Stimulated activated CD4-positive, alpha-beta T cell treated with anti-CD3 and anti-CD28 coated beads, Interleukin-15, amount 100 ng/mL, for 1 hour (primary cell): ENCODE measurements at places on chromosomes 13 and 19.
A peak's percentile ranks its signal among the peaks of the same experiment; 100 is the strongest.

DNA sequence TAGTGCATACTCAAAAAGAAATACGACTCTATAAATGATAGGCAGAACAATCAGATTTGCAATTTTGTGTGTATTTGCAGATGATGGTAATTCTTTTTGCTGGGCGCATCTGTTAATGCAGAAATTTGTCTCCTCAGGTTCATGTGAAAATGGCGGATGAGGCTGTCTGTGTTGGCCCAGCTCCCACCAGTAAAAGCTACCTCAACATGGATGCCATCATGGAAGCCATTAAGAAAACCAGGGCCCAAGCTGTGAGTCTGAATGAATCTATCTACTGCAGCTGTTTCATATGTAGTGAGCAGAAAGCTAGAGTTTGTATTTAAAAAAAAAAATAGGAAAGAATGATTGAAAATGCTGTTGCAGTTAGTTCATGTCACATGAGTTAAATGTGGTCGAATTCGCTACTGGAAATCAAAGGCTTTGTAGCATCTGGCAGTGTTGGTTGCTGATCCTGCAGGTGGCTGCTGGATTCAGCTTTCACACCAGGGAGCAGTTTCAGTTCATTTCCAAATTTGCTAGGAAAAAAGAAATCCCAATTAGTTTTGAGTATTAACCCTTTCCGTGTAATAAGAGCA is 66.0 kb downstream of the PCCA start:
- no peak for DNase-seq

DNA sequence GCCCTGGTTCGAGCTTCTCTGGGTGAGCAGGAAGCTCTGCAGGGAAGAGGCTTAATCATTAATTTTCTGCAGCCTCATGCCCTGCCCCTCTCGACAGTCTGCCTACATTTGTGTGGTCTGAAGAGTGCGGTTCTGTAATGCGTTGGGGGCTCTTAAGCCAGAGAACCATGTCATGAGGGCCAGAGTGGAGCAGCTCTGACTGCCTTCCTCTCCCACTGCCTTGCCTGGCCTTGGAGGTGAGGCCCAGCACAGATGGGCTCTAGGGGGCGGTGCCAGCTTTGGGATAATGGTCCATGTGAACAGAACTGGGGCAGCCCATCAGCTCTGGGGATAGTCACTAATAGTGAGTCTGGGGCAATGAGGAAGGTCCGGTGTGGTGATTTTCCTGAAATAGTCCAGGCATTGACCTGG is 5.7 kb downstream of the FGF9 start:
- no peak for DNase-seq

- no peak for DNase-seq
Observed at GRCh38 chr13:78719367-78719766, 60.4 kb upstream of the OBI1 start.

GRCh38 chr19:6413721-6414643 is 10.6 kb downstream of the KHSRP start:
- DNase-seq = no peak

DNA sequence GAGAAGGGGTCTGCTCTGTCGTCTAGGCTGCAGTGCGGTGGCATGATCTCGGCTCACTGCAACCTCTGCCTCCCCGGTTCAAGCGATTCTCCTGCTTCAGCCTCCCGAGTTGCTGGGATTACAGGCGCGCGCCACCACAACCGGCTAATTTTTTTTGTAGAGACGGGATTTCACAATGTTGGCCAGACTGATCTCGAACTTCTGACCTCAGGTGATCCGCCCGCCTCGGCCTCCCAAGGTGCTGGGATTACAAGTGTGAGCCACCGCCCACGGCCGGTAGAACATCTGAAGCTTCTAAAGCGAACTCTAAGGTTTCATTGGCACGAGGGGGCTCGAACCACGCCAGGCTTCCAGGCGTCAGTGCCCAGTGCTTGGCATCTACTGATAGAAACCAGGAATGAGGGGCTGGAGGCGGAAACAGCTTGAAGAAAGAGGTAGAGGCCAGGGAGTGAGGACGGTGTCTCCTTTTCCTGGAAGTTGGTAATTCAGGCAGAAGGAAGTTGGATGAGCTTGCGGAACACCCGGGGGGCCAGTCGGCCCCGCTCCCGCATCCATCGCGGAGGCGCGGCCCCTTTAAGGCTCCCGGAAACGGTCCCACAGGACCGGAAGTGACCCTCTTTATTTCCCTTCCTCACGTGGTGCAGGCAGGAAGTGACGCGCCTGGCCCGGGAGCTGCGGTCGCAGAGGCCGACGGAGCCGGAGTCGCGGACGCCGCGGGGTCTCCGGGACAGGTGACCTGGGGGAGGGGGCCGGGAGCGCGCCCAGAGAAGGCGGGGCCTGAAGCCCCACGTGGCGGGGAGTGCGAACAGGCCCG is at the start of gene CCDC9:
CCDC9 (plus strand) TSS at position 647 of the 814 bp plus-strand sequence. CDS start 1,876 bp downstream, outside the sequence.
- peak; percentile 78 for DNase-seq

DNA sequence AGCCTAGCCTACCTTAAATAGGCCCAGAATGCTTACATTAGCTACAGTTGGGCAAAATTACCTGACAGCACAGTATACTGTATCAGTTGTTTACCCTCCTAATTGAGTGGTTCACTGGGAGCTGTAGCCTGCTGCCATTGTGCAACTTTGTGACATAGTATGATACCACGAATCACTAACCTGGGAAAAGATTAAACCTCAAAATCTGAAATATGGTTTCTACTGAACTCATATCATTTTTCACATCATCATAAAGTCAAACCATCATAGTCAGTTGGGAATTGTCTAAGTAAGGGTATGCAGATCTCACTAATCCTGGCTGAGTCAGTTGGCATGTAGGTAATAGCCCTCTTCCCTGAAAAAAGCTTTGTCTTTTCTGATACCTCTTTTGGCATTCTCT is 9.2 kb downstream of the PAN3 start:
- no peak for DNase-seq

- no peak for DNase-seq
Observed at GRCh38 chr19:50718255-50719118, 1.1 kb downstream of the SHANK1 start.

GRCh38 chr13:20446900-20447299 is 78.8 kb downstream of the CRYL1 start:
- no peak for DNase-seq
